Nephron progenitor cell (in vitro differentiated cells): ENCODE measurements at places on chromosomes 12 and 14.
A peak's percentile ranks its signal among the peaks of the same experiment; 100 is the strongest.

- no peak for DNase-seq
Measured at GRCh38 chr12:23891115-23891514, 58.4 kb downstream of the SOX5 start.

GRCh38 chr14:49050822-49051221 lies 535.4 kb downstream of the RPS29 start:
- DNase-seq, result no peak

DNA sequence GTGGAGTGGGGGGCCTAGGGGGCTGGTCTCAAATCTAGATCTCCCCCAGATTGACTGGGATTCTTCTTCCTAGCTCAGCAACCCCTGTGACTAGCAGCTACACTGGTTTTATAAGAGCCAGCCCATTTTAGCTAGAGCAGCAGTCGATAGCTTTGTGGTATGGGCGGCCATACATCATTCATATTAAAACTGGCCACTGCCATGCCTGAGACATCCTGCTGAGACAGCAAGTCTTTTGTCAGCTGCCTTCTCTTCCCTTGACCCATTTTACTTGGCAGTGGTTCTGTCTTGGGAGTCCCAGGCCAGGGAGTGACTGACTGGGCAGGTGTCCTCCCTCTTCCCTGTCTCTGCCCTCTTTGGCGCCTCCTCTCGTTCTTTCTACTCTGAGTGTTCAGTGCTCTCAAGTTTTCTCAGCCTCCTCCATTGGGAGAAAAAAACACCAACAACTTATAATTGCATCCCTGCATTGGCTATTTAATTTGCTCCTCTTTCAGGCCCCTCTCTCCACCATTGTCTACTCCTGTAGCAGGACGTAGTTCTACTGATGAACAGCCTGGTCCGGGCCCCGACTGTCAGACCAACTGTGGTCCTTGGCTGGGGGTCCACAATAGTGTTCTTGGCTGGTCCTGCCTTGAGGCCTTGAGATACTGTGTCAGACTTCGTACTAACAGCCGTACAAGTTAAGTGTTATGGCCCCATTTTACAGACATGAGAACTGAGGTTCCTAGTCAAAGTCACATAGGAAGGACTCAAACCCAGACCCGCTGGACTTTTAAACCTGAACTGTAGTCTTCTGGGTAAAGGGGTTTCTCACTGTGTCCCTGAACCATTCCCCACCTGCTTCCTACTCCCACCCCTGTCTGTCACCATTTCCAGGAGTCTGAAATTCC lies 18.3 kb upstream of the JDP2 start:
- no peak for DNase-seq

GRCh38 chr14:69079188-69079742 lies 73.7 kb downstream of the DCAF5 start:
- DNase-seq, result no peak

DNA sequence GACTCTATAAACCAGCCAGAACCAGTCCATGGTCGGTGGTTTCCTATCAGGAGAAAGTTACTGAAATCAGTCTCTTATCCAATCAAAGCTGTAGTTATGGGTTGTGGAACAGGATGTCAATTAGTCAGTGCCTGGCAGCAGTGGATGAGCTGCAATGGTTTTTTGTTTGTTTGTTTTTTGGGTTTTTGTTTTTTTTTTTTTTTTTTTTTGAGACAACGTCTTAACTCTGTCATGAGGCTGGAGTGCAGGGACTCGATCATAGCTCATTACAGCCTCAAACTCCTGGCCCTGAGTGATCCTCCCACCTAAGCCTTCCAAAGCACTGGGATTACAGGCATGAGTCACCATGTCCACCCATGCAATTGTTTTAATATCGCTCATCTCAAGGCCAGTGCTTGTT lies 113.3 kb upstream of the CAND1 start:
- DNase-seq, result no peak

DNA sequence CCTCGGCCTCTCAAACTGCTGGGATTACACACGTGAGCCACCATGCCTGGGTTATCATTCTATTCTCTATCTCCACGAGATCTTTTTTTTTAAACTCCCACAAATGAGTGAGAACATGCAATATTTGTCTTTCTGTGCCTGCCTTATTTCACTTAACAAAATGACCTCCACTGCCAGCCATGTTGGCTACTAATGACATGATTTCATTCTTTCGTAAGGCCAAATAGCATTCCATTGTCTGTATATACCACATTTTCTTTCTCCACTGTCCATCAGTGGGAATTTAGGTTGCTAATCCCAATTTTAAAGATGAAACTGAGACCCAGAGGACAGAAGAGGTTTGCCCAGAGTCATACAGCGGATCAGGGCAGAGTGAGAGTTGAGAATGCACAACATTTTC lies 10.9 kb upstream of the TRPV4 start:
- no peak for DNase-seq

DNA sequence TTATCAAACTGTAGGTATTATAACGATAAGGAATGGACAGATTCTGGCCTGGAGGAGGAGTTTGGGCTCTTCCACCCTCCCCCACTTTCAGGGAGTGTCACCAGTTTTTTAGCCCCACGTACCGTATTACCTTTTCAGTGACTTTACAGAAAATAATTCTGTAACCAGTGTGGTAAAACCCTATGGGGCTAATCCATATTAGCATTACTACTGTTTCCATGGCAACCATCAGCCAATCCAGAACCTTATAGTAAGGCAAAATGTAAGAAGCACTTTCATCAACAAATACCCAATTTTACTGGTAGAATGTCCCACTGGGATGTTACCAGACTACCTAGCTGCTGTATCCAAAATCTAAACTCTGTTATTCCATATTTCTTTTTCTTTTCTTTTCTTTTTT lies 50.7 kb downstream of the BICDL1 start:
- no peak for DNase-seq

- DNase-seq, result no peak
Measured at GRCh38 chr14:69754487-69754886, 12.5 kb upstream of the SRSF5 start.

- no peak for DNase-seq
Measured at GRCh38 chr12:7695237-7695560, 376 bp downstream of the GDF3 start.

DNA sequence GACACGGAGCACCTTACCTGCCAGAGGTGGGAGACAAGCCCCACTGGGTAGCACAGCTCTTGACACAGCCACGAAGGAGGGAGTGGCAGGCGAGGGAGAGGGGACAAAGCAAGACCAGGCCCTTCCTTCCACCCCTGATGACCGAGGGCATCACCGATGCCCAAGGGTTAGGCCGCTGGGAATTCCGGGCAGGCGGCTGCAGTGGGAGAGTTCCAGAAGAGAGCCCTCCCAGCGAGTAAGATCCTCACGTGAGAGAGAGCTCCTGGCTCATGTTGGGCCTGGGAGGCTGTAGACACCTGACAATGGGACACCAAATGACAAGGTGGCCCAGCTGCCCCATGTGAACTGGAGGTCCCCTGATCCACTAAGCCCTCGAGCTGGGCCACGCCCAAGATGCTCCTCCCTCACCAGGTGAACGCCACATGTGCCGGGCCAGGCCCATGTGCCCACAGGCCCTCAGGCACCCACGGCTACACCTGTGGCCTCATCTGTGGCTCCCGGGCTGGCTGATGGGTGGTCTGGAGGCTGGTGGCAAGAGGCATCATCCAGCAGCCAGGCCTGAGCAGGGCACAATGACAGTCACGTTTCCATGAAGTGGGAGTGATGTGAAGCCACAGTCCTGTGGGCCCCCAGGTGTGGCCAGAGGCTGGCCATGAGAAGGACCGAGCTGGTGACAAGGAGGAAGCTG lies 32.1 kb upstream of the C14orf180 start:
- DNase-seq, result no peak

GRCh38 chr12:72201457-72201856 lies 70.7 kb upstream of the TRHDE start:
- DNase-seq, result no peak

DNA sequence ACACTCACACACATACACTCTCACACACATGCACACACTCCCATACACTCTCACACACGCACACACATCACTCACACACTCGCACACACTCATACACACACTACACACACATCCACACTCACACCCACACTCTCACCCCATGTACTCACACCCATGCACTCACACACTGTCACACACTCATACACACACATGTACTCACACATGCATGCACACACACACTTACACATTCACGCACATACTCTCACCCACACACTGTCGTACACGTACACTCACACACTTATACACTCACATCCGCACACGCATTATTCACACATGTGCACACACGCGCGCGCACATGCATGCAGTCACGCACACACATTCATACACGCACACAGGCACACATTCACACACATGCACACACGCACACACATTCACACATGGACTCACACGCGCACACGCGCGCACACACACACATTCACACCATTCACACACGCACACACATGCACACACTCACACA lies 3.9 kb upstream of the GPR162 start:
- DNase-seq, result no peak

DNA sequence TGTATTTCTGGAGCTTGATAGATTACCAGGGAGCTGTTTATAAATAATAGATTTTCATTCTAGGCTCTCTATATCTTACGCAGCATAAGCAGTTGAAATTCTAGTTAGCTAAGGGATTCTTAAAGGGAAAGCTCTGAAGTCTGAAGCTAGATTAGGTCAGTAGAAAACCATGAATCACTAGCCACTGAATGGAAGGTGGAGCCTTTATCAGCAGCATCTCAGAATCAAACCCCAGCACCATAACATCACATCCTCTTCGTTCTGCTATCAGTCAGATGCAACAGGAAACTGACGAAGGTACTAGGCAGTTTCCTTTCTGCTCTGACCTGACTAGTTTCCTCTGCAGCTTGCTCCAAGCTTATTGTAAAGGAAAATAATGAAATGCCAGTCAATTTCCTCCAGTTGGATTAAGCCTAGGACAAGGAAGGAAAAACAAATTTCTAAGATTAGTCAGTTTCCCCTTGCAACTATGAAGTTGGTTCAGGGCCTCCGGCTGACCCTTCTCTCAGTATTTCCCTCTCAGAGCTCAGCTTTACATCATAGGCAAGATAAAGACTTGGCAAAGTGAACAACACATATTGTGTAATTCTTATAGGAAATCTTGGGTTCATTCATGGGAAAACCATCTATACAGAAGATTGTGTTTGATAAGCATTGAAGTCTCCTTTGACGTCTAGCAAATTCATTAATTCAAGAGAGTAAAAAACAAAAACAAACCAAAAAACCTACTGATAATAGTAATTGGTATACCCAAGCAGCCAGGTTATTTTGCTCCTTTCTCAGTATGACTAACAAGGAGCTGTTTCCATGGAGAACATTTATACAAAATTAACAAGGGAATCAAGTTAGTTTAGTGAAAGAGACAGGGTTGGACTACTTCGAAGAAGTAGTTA lies 43.4 kb upstream of the CFAP54 start:
- DNase-seq, result no peak

DNA sequence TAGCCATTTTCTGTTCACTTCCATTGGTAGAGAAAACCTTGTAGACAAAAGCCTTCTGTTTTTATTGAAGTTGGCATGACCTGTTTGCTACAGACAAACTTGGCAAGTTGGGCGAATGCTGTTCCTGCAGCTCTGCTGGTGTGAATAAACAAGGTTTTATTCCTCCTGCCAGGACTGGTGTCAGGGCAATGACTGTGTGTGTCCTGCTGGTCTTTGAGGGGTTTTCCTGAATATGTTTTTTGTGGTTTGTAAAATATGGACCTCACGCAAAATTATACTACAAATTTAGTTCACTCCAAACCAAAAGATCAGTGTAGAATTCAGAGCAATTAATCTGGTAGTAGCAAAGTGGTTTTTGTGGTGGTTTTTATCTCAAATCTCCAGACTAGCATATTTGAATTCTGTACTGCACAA lies 140.8 kb downstream of the ERC1 start:
- no peak for DNase-seq

DNA sequence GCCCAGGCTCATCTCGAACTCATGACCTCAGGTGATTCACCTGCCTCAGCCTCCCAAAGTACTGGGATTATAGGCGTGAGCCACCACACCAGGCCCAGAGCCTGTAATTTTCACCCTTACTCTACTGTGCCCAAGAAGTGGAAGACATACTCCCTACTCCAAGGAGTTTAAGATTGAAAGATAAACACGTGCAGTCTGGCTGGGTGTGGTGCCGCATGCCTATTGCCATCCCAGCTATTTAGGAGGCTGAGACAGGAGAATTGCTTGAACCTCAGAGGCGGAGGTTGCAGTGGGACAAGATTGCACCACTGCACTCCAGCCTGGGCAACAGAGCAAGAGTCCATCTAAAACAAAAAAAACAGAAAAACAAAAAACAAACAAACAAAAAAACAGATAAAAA lies 90.0 kb downstream of the NINJ2 start:
- no peak for DNase-seq

DNA sequence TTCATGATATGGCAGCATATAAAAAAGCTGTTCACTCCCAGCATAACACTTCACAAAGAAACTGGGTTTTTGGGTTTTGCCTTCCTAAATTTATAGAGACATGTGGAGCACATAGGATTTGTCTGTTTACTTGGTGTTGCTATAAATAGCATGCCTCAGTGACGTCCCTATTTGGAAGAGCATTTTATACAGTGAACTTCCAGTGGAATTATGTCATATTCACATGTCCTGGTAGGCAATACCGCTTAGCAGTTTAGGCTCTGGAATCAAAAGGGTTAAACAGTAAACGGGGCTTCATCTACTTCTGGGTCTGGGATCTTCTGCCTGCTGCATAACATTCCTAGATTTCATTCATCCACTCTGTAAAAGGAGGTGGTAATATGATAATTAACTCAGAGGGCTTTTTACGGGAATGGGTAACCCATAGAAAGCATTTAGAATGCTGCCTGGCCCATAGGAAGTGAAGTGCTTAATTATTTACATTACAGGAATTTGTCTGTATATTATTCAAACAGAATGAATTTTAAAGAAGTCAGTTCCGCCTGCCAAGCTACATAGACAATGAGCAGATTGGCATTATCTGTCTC lies 396.1 kb downstream of the TMTC2 start:
- no peak for DNase-seq

GRCh38 chr12:96136161-96136560 lies 58.0 kb upstream of the ELK3 start:
- peak; percentile 11 for DNase-seq

DNA sequence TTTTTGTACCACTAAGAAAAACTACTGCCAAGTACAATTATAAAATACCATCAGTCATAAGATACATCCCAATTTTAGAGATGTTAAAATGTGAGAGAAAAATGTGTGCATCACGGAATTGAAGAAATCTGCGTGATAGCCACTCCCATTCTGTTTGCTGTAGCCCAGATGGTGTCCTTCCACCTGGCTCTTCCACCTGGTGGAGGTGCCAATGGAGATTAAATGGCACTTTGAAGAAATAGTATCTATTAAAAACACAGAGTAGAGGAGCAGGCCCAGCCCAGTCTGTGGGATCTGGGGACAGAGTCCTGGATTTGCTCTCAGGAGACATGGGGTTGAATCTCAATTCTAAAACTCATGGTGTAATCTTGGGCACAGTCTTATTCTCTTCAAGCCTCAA lies 35.5 kb downstream of the TSPAN11 start:
- DNase-seq, result no peak

GRCh38 chr12:110269622-110270124 lies 11.4 kb upstream of the ATP2A2 start:
- no peak for DNase-seq

- DNase-seq, result peak; percentile 28
Measured at GRCh38 chr14:44846232-44846824, 115.4 kb downstream of the KLHL28 start.

GRCh38 chr12:84691266-84691665 lies 221.3 kb downstream of the SLC6A15 start:
- no peak for DNase-seq
